ENCODE measurements at places on chromosomes 6 and 20.
A peak's percentile ranks its signal among the peaks of the same experiment; 100 is the strongest.

- peak; percentile 16 for DNase-seq
These were observed 59.6 kb downstream of the PPP1R14C start for GRCh38 chr6:150202404-150202803.

DNA sequence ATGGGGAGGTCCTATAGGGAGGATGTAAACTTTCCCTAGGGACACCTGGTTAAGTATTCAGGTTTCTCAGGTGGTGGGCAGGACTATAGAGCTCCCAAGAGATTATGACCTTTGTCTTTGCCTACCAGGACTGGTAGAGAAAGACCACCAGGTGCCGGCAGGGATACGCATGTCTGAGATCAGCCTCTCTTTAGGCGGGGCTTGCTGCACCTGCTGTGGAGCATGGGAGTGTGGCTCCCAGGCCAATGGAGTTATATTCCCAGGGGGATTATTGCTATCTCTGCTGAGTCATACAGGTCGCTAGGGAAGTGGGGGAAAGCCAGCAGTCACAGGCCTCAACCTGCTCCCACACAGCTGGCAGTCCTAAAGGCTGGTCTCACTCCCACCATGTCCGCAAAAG is 280.5 kb upstream of the MMS22L start:
- no peak for DNase-seq

DNA sequence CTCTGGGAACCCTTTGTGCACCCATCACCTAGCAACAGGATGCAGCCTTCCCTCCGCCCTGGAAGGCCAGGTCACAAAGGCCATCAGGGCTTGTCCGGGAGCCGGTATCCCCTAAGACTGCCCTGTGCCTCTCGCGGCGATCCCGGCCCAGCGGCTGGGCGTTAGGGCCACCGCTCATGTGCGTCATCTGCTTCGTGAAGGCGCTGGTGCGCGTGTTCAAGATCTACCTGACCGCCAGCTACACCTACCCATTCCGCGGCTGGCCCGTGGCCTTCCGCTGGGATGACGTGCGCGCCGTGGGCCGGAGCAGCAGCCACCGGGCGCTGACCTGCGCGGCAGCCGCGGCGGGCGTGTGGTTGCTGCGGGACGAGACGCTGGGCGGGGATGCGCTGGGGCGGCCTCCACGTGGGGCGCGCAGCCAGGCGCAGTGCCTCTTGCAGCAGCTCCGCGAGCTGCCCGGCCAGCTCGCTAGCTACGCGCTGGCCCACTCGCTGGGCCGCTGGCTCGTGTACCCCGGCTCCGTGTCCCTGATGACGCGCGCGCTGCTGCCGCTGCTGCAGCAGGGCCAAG is at the start of gene ABHD16B:
ABHD16B (plus strand) TSS at position 134 of the 570 bp plus-strand sequence; CDS start at position 177, 43 bp downstream.
- DNase-seq = no peak

GRCh38 chr6:13191461-13191860 is 136.9 kb downstream of the TBC1D7 start:
- no peak for DNase-seq

- DNase-seq = no peak
These were observed 121.4 kb upstream of the NRSN1 start for GRCh38 chr6:24004659-24005058.

- no peak for DNase-seq
These were observed 121.0 kb upstream of the SPACA1 start for GRCh38 chr6:87926687-87927086.

- DNase-seq = peak; percentile 32
These were observed 85.8 kb downstream of the ZFP64 start for GRCh38 chr20:52105442-52106422.

DNA sequence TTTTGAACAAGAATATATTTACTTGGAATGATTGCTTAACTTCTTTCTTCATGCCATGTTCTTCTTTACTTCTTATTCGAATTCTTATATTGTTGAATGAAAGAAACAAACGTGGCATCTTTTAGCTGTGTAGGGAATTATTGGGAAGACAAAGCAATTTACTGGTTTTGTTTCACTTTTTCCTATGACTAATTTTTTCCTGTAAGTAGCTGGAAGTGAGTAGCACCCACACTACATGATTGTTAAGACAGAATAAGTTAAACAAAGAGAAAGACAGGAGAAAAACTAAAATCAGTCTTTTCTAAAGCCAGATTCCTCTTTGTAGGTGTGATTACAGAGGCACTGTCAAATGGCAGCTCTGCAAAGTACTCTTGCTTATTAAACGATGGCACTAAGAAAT is 593.4 kb downstream of the EYS start:
- no peak for DNase-seq

DNA sequence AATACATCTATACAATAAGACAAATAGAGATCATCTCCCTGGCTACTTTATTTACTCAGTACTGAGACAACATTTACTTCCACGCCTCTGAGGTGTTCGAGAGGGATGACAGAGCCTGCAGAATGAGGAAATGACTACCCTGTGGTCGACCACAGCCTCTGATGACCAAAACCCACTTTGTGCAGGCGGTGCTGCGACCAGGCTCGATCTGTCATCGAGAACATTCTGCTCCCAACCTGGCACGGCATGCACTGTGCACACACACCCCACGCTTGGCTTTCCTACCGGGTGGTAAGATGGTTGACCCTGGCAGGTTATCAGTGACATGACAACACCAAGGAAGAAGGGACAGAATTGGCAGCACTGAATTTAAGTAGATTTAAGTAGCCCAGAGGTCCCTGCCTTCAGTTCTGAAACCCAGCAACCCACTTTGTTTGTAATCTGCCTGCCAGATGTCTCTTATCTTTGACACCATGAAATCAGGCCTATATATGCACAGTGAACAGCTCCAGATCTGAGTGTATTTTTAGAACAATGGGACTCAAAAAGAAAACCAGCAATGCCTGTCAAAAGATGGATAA is 42.6 kb downstream of the TTI1 start:
- no peak for DNase-seq

GRCh38 chr6:67914419-67914818 is 720.7 kb upstream of the ADGRB3 start:
- DNase-seq = no peak

GRCh38 chr20:35009665-35010328 is 54.1 kb downstream of the MYH7B start:
- DNase-seq = no peak

DNA sequence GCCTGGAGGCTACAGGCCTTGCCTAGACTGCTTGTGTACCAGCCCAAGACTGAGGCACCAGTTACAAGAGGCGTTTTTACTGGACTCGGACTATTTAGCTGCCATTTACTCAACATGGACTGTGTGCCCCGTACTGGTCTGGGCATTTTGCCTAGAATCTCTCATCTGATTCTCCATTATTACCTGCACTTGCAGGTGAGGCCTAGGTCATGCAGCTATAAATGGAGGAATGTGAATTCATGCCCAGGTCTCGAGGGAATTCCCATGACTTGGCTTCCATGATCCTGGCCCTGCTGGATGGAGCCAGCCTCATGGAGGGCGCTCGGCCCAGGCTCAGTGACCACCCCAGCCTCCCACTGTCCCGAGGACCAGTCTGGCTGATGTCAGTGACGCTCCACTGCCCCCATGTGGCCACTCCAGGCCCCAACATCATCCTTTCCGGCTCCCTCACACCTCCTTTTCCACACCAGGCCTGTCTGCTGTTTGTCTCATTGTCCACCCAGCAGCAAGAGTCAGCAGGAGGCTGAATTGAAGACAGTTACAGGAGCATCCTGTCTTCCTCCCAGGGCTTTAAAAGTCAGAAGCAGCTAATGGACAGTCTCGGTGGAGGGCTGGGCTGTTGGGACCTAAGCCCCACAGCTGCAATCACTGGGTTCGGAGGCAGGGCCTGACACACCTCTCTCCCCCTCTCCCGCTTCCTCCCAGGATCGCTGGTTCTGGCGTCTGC is 8.7 kb downstream of the MMP24OS start:
- DNase-seq = peak; percentile 36

GRCh38 chr6:148144917-148145521 is 197.6 kb upstream of the SASH1 start:
- DNase-seq = peak; percentile 21

DNA sequence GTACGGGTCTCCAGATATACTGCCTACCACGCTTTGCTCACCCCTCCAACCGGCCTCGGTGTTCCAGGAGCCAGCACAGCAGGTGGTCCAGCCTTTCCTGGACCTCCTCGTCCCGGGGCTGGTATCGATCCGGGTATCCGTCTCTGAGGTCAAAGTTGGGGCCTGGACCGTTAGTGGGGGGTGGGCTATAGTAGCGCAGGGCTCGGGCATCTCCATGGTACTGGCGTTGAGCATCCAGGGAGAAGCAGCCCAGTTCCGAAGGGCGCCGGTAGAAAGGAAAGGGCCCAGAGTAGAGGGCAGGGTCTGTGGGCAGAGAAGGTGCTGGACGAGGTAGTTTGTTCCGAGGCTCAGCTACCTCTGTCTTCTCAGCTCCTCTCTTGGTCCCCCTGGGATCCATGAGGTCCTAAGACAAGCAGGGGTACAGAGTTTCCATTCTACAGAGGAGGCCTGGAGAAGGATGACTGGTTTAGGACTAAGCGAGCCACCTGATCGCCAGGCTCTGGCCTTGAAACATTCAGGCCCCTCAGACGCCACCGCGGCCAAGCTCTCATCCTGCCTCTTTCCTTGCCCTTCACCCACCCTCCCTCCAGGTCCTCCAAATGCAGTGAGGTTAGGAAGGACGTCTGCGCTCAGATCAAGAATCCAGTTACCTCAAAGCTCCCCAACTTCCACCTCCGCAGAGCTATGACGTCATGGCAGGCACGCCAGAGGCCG is 502 bp downstream of the DXO start:
- DNase-seq = no peak

- DNase-seq = no peak
These were observed 29.0 kb downstream of the ARID1B start for GRCh38 chr6:156806155-156806554.

- DNase-seq = no peak
These were observed 128.5 kb upstream of the SALL4 start for GRCh38 chr20:51930775-51931174.

DNA sequence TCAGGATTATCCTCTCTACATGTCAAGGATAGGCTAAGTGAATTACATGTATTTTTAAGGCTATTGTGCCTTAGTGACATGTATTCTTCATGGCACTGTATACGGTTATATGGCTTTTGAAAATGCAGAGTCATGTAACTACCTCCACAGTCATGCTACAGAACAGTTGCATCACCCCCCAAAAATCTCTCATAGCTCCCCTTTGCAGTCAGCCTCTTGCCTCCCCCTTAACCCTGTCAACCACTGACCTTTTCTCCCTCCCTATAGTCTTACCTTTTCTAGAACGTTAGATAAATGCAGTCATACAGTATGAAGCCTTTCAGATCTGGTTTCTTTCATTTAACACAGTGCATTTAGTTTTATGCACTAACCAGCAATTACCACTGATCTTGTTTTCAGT is 10.3 kb upstream of the RNF24 start:
- no peak for DNase-seq

- peak; percentile 41 for DNase-seq
These were observed 14.6 kb downstream of the CD40 start for GRCh38 chr20:46132705-46133120.

DNA sequence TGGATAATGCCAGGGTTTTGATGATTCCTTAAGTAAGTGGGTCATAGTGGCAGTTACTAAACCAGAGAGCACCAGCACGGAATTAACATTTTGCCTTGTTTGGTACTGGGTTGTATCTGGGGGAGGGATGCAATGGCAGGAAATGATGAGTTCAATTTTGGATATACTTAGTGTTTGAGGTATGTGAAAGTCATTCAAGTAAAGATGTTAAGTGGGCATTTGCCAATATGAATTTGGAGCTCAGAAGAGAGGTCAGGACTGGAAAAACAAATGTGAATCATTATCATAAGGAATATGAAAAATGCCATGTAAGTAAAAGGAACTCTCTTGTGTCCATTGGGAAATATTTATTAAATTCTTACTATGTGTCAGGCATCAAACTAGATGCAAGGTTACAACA is 6.2 kb downstream of the PXT1 start:
- no peak for DNase-seq

- DNase-seq = no peak
These were observed 24.7 kb upstream of the LRFN2 start for GRCh38 chr6:40611912-40612311.

DNA sequence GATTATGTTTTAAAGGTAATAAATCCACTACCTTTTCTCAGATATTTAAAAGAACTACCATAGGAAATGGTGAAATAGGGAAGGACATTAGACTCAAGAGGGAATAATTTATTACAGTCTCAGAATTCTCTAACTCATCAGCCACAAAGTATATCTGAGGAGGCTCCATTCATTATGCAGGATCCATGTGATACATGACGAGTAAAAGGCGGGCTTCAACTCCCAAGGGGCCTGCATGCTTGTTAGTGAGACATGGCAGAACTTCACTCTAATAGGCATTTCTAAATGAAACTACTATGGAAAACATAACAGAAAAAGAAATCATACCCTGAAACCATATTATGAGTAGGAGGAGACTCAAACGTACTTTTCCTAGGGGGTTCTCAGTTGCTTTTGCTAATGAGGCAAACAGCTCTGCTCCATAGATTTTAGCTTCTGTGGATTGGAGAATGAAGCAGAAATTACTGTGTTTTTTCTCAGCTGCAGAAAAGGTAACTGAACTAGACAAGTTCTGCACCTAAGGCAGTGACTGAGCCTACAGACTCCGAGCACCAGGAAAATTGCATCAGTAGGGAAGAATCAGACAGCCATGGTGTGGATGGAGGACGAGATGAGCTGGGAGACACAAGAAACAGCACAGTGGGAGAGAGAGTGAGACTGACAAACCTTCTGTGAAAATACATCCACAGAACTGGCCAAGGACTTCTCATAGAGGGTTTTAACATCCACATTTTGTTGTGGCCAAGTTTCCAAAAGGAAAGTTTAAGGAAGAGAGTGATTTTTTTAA is 254.6 kb upstream of the PRDM1 start:
- no peak for DNase-seq

- no peak for DNase-seq
These were observed 37.9 kb downstream of the PLCG1 start for GRCh38 chr20:41175201-41175651.

GRCh38 chr20:5715071-5715841 is 34.9 kb upstream of the SHLD1 start:
- no peak for DNase-seq

GRCh38 chr6:118377711-118378414 is 170.2 kb upstream of the PLN start:
- DNase-seq = peak; percentile 11

DNA sequence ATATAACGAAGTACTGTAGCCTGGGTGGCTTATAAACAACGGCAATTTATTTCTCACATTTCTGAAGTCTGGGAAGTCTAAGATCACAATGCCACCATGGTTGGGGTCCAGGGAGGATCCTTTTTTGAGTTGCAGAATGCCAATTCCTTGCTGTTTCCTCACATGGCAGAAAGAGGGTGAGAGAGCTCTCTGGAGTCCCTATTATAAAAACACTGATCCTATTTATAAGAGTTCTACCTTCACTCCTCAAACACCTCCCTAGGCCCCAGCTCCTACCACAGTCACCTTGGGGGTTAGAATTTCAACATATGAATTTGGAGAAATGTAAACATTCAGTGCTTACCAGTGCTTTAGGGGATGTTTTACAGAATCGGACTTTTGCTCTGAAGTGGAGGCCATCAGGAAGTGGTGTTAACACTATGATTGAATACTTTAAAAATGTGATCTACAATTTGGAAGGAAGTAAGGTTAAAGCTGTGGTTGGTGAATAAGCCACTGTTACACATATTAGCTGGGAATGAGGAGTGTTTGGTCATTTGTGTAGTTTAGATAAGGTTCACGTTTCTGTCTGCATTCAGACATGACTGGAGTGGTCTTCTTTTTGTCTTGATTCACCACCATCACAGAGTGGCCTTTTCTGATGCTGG is 79.9 kb upstream of the SPTLC3 start:
- no peak for DNase-seq

- DNase-seq = no peak
These were observed 51.9 kb downstream of the MAFB start for GRCh38 chr20:40637176-40637575.

Measured in NCI-H526 (cell line).